ENCODE measurements at places on chromosomes 7 and 10. TPM values are rescaled to one million over a fixed set of nuclear protein-coding genes. Genes with fewer than 3 reads are reported as not detected.
A peak's percentile ranks its signal among the peaks of the same experiment; 100 is the strongest.

Gene C10orf143
- 22.1 TPM for total RNA-seq

Gene NRCAM
- 30.3 TPM for total RNA-seq

- H3K36me3 ChIP-seq: no peaks in the 10 kb centered on the region
- H3K27ac ChIP-seq: peak overlapping the region; percentile 66
- H3K4me1 ChIP-seq: no peaks in the 10 kb centered on the region
- no peak for DNase-seq
- no peaks in the 10 kb centered on the region for H3K27me3 ChIP-seq
Measured at GRCh38 chr7:94656925-94657731, 1.2 kb upstream of the SGCE start.

DNA sequence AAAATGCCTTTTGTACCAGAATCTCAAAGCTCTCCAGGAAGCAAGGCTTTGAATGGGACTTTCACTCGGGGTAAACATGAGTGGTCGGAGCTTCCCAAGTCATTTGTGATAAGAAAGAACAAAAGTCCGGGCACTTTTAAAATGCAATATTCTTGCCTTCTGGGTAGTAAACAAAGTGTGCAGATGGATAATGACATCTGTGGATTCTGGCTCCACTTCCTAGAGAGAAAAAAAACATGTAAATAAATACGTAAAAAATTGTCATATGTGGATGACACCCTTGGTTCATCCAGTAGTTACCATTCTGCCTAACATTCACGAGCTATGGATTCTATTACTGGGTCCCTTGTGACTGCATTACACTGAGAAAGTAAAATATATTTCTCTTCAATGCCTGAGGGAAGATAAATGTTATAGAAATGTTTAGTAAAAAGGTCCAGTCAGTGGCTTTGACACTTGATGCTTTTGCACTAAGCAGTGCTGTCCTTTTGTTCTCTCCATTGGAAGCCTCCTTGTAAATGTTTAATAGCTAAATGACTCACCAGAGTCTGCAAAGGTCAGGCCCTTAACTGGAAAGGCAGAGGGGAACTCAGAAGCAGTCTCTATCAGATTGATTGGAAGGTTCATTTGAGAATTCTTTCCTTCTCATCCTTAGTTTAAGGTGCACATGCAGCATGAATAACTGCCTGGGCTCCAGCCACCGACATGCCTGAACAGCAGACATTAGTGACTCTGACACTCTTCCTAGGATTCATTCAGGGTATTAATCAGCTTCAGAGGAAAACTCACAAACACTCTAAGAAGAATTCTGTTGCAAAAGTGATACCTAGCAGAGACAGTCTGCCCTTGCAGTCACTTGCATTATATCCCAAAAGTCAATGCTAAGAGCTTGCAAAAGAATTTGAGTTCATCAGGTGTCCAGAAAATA is 11.7 kb upstream of the EDRF1 start:
- H3K4me3 ChIP-seq: no peak overlapping the region
- no peak overlapping the region for H3K27ac ChIP-seq
- no peaks in the 10 kb centered on the region for H3K36me3 ChIP-seq
- H3K27me3 ChIP-seq: no peaks in the 10 kb centered on the region
- no peak for DNase-seq
- no peaks in the 10 kb centered on the region for H3K4me1 ChIP-seq

DNA sequence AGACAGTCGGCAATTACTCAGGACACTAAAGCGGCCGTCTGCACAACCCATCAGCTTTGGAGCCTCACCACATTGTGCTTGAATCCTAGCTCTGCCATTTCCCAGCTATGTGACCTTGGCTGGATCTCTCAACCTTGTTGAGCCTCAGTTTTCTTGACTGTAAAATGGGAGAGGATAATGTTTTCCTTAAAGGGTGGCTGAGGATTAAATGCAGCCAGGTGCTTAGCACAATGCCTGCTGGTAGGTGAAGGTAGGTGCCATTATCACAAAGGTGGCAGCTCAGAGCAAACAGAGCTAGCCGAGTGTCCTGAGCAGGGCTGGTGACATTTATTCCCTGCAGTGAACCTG is 508.5 kb upstream of the ZMIZ1 start:
- H3K4me1 ChIP-seq: peaks cover 3% of the 10 kb centered on the region
- no peak overlapping the region for H3K4me3 ChIP-seq

Gene ZNF487
- 15.2 TPM for total RNA-seq

GRCh38 chr7:142787034-142787768 is 16.4 kb downstream of the PRSS2 start:
- H3K36me3 ChIP-seq: no peaks in the 10 kb centered on the region
- no peaks in the 10 kb centered on the region for H3K27me3 ChIP-seq
- no peak overlapping the region for H3K4me3 ChIP-seq
- no peak for DNase-seq
- no peak overlapping the region for H3K27ac ChIP-seq

GRCh38 chr7:108604307-108605077 is 34.8 kb downstream of the DNAJB9 start:
- no peaks in the 10 kb centered on the region for H3K4me1 ChIP-seq
- H3K27ac ChIP-seq: no peak overlapping the region
- H3K36me3 ChIP-seq: no peaks in the 10 kb centered on the region
- DNase-seq: no peak
- H3K27me3 ChIP-seq: no peaks in the 10 kb centered on the region

Gene TMEM213
- total RNA-seq: not detected

- DNase-seq: no peak
- H3K4me1 ChIP-seq: no peaks in the 10 kb centered on the region
- no peak overlapping the region for H3K4me3 ChIP-seq
- no peaks in the 10 kb centered on the region for H3K36me3 ChIP-seq
- H3K27ac ChIP-seq: no peak overlapping the region
Measured at GRCh38 chr7:141674702-141675101, 27.3 kb downstream of the DENND11 start.

GRCh38 chr10:9621216-9621615 is 1396.5 kb upstream of the CELF2 start:
- H3K27ac ChIP-seq: no peak overlapping the region
- peaks cover 3% of the 10 kb centered on the region for H3K36me3 ChIP-seq
- H3K27me3 ChIP-seq: no peaks in the 10 kb centered on the region
- no peaks in the 10 kb centered on the region for H3K4me1 ChIP-seq
- no peak for DNase-seq
- H3K4me3 ChIP-seq: no peak overlapping the region

DNA sequence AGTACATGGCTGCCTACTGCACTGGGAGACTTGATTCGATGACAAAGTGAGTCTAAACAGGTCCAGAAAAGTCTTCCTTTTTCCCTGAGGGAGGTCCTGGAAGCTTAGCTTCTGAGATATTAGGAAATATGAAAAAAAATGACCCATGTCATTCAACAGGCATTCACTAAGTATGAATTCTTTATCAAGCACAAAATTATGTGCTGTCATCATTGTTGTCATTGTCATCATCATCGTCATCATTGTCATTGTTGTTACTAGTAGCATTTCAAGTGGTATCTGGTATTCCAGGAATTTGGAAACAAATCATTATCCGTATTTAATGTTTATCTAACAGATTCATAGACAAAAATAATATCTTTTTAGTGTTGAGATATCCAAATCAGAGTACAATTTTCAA is 49.7 kb upstream of the HECTD2 start:
- H3K4me3 ChIP-seq: no peak overlapping the region
- H3K36me3 ChIP-seq: no peaks in the 10 kb centered on the region
- no peak overlapping the region for H3K27ac ChIP-seq

GRCh38 chr10:21138769-21139340 is 241.7 kb upstream of the NEBL start:
- H3K27me3 ChIP-seq: no peaks in the 10 kb centered on the region
- no peak overlapping the region for H3K4me3 ChIP-seq
- DNase-seq: no peak
- H3K4me1 ChIP-seq: no peaks in the 10 kb centered on the region

DNA sequence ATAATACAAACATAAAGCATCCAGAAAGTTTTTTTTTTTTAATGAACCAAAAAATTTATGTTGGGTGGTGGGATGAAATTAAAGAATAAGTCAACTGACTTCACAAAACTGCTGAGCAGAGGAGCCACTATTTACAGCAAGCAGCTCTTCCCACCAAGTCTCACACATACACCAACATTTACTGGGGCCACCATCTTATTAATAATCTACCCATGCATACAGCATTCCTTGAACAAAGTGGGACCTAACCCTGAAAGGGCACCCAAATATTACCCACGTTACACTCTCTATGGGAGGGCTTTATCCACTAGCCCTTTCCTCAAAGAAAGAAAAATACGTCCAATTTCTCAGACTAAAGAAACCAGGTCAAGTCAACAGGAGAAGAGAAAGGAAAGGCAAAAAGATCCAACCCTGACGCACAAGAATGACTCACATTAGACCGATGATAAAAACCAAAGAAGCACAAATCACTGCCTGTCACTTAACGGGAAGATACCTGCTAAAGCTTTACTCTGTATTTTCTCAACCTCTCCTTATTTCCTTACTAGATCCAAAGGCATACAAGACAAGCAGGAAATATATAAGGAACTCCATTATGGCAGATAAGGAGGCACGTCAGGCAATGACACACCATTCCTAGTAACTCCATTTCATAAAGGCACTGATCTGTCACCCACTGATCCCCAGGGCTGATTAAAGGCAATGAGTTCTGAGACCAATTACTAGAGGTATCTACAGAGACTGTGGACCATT is 141.8 kb upstream of the ASAH2 start:
- H3K4me1 ChIP-seq: no peaks in the 10 kb centered on the region
- no peak for DNase-seq
- H3K27me3 ChIP-seq: no peaks in the 10 kb centered on the region
- H3K36me3 ChIP-seq: no peaks in the 10 kb centered on the region
- H3K27ac ChIP-seq: no peak overlapping the region

Gene OR2A5
- not detected for total RNA-seq

DNA sequence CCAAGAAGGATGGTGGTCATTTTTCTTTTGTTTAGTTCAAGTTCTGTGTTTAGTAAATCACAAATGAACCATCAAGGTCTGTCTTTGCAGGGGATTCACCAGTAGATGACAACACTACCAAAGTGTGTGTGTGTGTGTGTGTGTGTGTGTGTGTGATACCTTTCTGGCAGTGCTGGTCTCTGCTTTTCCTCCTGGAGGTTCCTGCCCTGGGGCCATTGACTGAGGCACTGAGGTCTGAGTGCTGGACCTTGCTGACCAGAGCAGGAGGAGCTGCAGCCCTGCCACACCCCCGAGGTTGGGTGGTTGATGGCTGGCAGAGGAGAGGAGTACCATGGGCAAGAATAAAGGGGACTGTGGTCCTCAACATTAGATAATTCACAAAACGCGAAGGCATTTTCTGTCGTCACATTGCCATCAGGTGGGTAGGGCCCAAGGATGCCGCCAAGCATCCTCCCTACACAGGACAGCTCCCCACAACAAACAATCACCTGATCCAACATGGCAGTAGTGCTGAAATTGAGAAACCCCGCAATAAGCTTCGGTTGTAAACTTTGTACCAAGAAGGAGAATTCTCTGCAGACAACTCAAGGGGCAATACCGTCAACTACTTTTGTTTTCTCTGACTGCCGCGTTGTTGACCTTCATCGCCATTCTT is 49.5 kb upstream of the PRSS58 start:
- H3K27me3 ChIP-seq: no peaks in the 10 kb centered on the region
- H3K4me1 ChIP-seq: no peaks in the 10 kb centered on the region
- no peak for DNase-seq

GRCh38 chr7:18016547-18017444 is 10.8 kb downstream of the PRPS1L1 start:
- no peak overlapping the region for H3K27ac ChIP-seq
- DNase-seq: no peak
- H3K4me1 ChIP-seq: no peaks in the 10 kb centered on the region
- no peaks in the 10 kb centered on the region for H3K27me3 ChIP-seq

GRCh38 chr7:71706597-71706975 is 574.6 kb downstream of the GALNT17 start:
- no peak for DNase-seq
- H3K4me1 ChIP-seq: no peaks in the 10 kb centered on the region
- H3K27me3 ChIP-seq: no peaks in the 10 kb centered on the region
- no peak overlapping the region for H3K27ac ChIP-seq
- no peak overlapping the region for H3K4me3 ChIP-seq
- H3K36me3 ChIP-seq: no peaks in the 10 kb centered on the region

DNA sequence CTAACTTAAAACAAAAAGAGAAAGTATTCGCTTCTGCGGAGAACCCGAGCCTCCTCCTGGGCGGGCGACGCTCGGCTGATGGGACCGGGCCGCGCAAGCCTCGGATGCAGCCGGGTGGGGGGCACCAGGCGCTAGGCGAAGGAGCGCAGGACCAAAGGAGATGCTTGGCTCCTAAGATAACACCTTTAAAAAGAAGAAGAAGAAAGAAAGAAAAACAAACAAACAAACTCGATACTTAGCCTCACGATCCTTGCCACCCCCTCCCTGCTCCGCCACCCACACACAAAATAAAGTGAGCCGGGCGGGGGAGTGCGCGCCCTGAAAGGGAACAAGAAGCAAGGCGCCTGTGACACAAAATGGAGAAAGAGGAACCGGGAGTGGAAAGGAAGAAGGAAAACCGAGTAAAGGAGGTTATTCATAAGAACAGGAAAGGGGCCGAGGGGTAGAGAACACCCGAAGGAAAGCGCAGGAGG is 34.0 kb upstream of the EBLN1 start:
- peak overlapping the region; percentile 77 for H3K4me3 ChIP-seq
- no peaks in the 10 kb centered on the region for H3K36me3 ChIP-seq
- H3K4me1 ChIP-seq: no peaks in the 10 kb centered on the region
- peak; percentile 63 for DNase-seq
- no peaks in the 10 kb centered on the region for H3K27me3 ChIP-seq
- peak overlapping the region; percentile 98 for H3K27ac ChIP-seq

Gene TRIL
- 23.5 TPM for total RNA-seq

DNA sequence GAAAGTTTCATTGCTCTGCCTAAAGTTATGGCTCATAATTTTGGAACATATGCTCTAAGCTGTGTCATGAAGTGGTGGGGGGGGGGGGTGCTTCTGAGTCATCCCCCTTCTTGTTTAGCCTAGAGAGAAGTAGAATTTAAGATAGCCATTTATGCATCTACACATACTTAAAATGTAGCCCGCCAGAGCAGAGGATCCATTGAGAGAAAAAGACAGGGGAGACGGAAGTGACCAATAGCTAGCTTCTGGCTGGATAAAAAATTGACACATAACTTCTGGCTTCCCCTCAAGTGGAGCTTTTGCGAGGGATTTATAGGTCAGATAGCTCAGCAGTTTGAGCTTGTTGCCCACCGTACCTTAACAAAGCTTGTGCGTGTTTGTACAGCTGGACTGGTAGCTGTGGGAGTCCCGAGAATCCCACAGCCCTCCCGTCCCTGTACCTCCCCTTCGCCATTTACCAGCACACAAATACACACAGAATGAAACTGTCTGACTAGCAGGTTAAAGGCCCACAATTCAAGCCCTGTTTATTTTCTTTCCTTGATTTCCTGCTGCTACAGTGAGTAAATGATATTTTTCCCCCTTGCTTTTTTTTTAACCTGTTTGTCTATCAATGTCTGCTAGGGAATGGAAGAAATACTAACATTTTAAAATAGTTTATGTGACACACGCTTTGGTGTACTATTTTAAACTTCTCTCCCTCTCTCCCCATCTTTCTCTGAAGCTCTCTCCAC is 232.6 kb upstream of the FERD3L start:
- no peaks in the 10 kb centered on the region for H3K4me1 ChIP-seq
- H3K4me3 ChIP-seq: no peak overlapping the region
- H3K27me3 ChIP-seq: no peaks in the 10 kb centered on the region
- DNase-seq: no peak
- H3K36me3 ChIP-seq: no peaks in the 10 kb centered on the region
- no peak overlapping the region for H3K27ac ChIP-seq

GRCh38 chr7:126524967-126525366 is 727.8 kb downstream of the GRM8 start:
- H3K36me3 ChIP-seq: no peaks in the 10 kb centered on the region
- H3K27me3 ChIP-seq: no peaks in the 10 kb centered on the region
- DNase-seq: no peak
- H3K4me3 ChIP-seq: no peak overlapping the region
- no peak overlapping the region for H3K27ac ChIP-seq

- H3K27ac ChIP-seq: no peak overlapping the region
- DNase-seq: no peak
- H3K4me1 ChIP-seq: no peaks in the 10 kb centered on the region
- H3K4me3 ChIP-seq: no peak overlapping the region
- H3K36me3 ChIP-seq: no peaks in the 10 kb centered on the region
Measured at GRCh38 chr7:129376076-129376777, 58.0 kb upstream of the STRIP2 start.

Gene MBL2
- not detected for total RNA-seq

Measured in uterus (tissue), 4 donors.